Ammon's horn (tissue), 1 donor: ENCODE measurements at places on chromosomes 7 and 10.
A peak's percentile ranks its signal among the peaks of the same experiment; 100 is the strongest.

DNA sequence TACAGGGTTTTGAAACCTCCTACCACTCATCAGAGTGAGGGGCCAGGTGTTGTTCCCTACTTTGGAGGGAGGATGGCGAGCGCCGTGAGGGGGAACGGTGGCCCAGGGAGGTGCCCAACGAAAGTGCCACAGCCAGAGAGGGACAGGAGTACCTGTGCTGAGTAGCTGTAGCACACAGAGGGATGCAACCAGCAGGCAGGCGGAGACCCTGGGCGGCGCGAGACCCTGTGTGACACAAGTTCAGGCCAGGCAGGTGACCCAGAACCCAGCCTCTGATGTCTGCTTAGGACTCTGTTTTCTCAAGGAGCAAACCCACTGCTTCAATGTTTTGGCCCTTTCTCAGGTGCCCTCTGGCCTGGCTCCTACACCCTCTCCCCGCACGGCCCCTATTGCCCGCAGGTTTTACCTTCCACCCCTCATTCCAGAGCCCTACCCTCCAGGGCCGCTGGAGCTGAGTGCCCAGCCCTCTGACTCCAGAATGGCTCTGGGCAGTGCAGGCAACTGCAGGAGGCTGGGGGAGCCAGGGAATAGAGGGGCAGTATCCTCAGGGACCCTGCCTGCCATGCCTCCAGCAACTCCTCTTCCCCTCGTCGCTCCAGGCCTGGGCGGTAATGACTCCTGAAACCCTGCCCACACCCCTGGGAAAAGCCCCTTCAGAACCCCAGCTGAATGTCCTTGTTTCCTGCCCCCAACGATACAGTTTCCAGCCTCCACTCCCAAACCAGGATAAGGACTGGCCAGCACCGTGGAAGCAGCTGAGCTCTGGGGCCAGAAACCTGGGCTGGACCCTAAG, 164.1 kb upstream of the RHEB start:
- DNase-seq = no peak

GRCh38 chr7:70307544-70308106, 709.4 kb downstream of the AUTS2 start:
- no peak for DNase-seq

DNA sequence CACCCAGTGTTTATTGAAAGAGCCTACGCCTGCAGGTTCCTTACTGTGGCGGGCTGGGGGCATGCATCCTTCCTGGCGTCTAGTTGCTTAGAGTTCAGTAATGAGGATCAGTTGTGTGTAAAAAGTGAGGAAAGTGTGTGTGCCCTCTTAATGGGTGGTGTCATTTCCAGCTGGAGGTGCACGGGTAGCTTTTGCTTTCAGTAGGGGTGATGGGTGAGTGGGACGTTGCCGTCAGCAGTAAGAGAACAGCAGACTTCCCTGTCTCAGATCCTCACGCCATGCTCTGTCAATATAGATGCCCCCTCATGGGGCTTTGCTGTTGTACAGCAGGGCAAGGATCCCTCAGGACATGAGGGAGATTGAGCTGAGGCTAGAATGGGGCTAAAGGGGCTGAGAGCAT, 352.6 kb upstream of the GALNT17 start:
- DNase-seq = no peak

DNA sequence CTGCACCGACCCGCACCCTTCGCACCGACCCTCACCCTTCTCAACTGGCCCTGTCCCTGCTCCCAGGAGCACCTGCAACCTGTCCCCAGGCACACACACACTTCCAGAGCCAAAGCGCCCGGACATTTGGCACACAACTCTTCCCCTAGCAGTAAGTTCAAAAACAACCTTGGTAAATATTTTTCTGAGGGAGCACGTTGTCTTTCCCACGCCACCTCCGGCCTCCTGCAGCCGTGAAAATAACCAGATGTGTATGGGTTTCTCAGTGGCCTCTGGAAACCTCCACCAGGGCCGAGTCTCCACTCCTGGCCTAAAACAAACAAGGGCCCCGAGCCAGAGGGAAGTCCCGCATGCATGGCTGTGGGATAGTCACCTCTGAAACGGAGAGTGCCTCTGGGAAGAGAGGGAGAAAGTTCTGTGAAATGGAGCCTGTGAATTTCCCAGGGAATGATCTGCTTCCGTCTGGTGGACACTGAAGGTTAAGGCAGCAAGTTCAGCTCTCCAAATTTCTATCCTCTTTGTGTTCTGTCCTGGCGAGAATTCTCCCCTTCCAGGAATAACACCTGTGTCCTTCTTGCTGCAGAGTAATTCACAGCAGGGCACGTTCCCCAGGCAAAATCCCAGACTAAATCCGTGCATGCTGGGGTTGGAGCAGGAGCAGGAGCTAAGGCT, 15.8 kb downstream of the PODXL start:
- no peak for DNase-seq

- no peak for DNase-seq
Observed at GRCh38 chr7:92699966-92700514, 109.8 kb upstream of the FAM133B start.

DNA sequence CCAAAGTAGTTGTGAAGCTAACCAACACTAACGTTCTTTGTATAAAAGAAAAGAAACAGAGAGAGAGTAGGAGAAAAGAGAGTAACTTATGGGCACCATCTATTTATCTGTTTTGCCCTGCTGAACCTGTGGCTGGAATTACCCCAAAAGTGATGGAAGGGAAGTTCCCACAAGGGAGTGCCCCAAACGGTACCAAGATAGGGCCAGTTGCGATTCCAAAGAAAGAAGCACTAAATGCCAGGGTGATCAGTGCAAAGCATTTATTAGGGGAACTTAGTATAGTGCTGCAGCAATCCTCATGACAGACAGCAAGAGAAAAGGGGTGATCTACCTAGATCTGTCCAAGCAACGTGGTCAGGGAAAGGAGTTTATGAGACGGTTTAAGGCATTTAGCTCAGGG, 190.2 kb downstream of the SORCS3 start:
- DNase-seq = no peak

GRCh38 chr10:84329986-84330651, 1.7 kb downstream of the CCSER2 start:
- DNase-seq = no peak

DNA sequence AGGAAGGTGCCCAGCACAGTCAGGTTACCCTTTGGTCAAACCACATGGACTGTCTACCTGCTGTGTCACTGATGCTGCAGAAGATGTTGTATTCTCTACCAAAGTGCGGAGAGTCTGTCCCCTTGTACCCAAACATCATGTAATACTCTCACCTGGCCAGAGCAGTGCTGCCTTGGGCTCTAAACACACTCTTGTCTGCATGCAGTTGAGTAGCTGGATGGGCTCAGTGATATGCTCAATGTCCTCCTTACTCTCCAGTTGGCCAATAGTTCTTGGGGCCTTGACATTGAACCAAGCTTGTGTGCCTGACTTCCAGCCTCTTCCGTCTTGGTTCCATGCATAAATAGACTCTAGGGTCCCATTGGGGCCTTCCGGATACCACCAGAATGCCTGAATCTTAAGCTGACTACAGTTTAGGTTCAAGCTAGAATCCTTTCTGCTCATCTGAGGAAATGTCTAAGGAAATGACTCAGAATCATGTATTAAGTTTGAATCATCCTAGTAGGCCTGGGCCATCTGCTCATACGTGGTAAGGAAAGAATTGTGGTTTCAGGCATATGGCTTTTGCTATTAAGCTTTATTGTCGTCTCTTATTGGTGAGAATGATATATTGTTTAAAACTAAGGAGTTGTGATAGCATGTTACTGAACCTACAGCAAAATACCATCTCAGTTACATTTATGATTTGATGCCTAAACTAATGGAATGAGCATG, 118.0 kb downstream of the OTUD1 start:
- DNase-seq = peak; percentile 8

GRCh38 chr10:110158051-110159005, 49.1 kb upstream of the MXI1 start:
- DNase-seq = no peak

DNA sequence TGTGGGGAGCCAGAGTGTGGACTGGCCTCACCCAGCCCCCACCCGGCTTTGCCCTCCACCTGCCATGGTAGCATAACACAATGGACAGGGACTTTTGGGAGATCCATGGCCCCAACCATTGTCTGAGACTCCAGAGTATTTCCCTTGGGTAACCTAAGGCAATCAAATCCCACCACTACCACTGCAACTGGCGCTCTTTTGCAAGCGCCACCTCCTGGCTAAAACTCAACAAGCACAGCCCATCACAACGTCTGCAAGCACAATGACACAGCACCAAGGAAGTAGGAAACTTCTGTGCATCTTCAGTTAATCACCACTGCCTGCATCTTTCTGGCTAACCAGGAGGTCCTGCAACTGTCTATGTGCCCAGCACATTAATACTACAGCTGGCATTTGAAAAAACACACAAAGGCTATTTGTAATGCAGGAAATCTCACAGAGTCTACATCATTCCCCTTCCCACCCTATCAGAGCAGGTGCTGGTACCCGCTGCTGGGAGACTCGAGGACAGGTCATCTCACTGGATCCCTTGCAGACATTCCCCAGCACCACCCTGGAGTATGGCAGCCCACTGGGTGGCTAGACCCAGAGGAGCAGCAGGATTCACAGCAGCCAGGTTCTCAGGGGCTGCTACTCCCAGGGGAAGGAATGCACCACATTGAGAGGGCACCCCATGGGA, 27.7 kb downstream of the ANKRD26 start:
- no peak for DNase-seq

DNA sequence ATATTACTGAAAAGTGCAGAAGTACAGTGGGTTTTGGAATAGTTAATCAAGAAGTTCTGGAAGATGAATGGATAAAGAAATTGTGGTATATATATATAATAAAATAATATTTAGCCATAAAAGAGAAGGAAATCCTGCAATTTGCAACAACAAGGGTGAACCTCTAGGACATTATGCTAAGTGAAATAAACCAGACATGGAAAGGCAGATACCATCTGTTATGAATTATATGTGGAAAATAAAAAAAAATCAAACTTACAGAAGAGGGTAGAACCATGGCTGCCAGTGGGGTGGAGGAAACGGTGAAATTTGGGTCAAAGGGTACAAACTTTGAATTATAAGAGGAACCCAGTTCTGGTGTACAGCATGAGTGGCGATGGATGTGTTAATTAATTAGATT, 162.6 kb downstream of the BICC1 start:
- no peak for DNase-seq

DNA sequence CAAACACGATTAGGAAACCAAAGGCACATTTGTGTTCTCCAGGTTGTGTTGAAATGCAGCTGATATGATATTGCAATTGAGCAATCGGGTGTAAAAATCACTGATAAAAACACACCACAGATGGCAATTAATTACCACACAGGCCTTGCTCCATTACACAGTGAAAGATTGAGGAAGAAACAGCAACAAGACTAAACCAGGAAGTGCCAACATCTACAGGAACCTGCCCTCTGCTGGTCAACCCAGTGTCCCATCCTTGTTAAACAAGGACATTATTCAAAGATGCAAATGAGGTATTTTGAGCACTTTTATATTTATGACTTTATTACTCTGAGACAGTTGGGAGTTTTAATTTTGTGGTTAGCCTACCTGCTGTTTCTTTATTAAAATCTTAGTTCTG, 765.6 kb upstream of the GHITM start:
- peak; percentile 43 for DNase-seq

- no peak for DNase-seq
Observed at GRCh38 chr10:100208276-100208675, 21.1 kb downstream of the CHUK start.

- peak; percentile 7 for DNase-seq
Observed at GRCh38 chr7:80017101-80017698, 117.4 kb upstream of the GNAI1 start.

DNA sequence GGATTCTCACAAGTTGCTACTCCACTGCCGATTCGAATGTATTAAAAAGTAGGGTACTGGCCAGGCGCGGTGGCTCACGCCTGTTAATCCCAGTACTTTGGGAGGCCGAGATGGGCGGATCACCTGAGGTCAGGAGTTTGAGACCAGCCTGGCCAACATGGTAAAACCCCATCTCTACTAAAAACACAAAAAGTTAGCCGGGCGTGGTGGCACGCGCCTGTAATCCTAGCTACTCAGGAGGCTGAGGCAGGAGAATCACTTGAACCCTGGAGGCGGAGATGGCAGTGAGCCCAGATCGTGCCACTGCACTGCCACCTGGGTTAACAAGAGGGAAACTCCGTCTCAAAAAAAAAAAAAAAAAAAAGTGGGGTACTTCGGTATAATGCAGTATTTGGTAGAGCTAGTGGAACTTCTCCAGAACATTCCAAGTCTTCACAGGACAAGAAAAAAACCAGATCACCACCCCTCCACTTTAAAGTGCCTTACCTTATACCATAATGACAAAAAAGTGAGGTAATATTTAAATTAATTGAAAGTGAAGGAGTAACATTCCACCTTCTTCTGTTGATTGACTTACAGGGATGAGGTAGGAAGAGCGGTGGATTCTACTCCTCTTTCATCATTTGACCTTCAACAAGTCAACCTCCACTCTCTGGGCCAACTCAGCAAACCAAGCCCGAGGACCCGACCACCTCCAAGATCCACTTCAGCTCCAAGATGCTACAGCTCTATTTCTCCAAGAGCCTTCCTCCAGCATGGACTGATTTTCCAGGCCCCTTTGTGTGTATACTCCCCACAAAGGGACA, 2.0 kb downstream of the BAZ1B start:
- DNase-seq = no peak

GRCh38 chr10:88680958-88681357, 16.7 kb downstream of the LIPF start:
- no peak for DNase-seq

GRCh38 chr10:10911471-10911921, 106.2 kb upstream of the CELF2 start:
- peak; percentile 56 for DNase-seq

GRCh38 chr7:105156731-105157130, 142.7 kb downstream of the KMT2E start:
- no peak for DNase-seq

DNA sequence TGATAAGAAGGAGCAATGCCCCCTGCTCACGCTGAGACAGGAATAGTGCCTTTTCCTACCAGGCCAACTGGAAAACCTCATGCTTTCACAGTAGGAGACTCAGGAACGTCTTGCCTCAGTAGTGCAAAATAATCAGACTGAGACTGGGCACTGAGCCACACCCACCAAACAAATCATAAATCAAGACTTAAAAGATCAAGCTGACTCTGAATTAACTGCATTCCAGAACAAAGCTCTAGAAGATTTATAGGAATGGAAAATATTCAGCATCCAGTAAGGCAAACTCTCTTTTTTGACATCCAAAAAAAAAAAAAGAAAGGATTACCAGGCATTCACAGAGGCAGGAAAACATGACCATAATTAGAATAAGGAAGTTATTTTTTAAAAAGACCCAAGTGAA, 30.5 kb upstream of the SLC18A3 start:
- no peak for DNase-seq

GRCh38 chr10:71933651-71934050, 30.5 kb upstream of the CHST3 start:
- no peak for DNase-seq

DNA sequence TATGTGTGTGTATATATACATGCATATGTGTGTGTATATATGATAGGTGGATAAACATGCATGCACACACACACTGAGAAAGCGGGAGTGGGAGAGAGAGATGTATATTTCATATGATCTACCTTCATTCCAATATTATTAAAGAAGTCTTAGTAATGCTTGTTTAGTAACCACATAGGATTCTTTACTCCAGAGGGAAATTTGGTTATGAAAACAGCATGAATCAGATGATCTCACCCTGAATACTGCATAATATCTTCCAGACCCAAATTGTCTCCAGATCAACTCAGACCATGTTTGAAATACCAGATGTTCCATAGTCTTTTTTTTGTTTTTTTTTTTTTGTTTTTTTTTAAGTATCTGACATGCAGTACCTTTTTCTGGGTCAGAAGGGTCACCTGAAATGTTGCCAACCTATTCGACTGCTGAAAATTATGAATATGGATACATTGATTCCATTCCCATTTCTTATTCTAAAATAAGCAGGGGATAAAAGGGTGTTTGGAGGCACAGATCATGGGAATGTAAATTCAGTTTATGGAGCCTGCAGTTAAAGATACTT, 17.4 kb downstream of the TES start:
- no peak for DNase-seq
